ENCODE measurements at places on chromosomes 16 and 17.

GRCh38 chr17:31731118-31731517, 127.9 kb downstream of the COPRS start:
- no peak for DNase-seq

- DNase-seq: no peak
Observed at GRCh38 chr16:84198401-84198800, 7.4 kb downstream of the ADAD2 start.

DNA sequence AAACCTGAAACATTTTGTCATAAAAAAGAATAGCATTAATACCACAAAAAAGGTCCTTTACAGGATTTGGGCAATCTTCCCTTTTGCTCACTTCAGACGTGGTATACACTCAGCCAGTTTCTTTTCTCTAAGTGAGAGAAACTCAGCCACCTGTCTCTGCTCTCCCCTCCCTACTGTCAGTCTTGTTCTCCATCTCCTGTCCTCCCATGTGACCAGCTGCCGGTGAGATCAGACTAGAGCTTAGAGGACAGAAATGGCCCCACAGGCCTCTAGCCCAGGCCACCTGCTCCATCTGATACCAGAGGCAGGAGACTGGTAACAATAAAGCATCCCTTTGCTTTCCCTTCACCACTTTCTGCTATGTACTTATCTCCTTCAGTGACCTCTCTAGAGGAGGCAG, 34.9 kb downstream of the CMC2 start:
- DNase-seq: no peak

- no peak for DNase-seq
Observed at GRCh38 chr16:283033-283805, at the start of gene PDIA2. Gene PDIA2, plus strand, starts transcription at chr16:283164. Its CDS starts 6 bp downstream, at chr16:283170.

- no peak for DNase-seq
Observed at GRCh38 chr17:39662551-39663339, 2.4 kb upstream of the TCAP start.

DNA sequence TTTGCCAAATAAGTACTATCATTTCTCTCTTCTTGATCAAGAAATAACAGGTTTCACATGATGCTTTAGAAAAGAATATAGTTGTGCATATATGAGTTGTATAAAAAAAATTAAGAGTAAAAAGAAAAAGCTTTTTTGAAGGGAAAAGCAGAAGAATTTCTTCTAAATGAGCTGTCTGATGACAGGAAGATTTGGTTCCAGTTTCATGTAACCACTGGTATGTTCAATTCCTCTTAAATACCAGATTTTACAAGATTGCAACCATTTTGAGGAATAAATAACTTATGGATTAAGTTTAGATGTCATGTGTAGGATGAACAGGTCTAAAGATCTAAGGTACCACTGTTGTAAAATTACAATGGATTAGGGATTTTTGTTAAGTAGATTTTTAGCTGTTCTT, 45.0 kb downstream of the VMP1 start:
- no peak for DNase-seq

- no peak for DNase-seq
Observed at GRCh38 chr17:50797135-50797810, 30.0 kb upstream of the ANKRD40CL start.

DNA sequence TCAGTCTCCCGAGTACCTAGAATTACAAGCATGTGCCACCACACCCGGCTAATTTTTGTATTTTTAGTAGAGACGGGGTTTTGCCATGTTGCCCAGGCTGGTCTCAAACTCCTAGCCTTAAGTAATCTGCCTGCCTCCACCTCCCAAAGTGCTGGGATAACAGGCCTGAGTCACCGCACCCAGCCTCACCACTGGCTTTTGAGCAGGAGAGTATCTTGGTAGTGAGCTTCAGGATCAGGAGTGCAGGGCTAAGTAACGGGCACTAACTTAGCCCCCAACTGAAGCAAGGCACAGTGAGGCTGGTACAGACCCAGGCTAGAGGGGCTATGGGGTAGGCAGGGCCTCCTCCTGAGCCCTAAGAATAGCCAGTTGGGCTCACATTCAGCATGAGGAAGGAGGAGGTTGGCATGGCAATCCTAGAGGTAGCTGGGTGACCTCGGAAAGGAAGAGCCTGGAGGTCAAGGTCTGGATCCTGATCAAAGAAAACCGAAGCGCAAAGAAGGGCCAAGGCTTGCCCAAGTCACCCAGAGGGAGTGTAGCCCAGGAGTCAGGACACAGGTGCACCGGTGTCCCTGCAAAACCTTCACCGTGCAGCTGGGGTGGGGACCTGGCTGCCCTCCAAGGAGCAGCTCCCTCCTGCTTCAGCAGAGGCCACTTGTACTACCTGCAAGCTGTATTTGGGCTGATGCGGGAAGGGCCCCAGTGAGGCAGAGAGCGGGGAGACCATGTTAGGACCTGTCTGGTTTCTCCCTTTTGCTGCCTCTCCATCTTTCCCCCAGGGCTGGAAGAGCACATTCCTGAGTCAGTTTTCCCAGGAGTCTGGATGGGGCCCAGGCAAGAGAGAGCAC, 1.3 kb upstream of the ADGRG5 start:
- no peak for DNase-seq

DNA sequence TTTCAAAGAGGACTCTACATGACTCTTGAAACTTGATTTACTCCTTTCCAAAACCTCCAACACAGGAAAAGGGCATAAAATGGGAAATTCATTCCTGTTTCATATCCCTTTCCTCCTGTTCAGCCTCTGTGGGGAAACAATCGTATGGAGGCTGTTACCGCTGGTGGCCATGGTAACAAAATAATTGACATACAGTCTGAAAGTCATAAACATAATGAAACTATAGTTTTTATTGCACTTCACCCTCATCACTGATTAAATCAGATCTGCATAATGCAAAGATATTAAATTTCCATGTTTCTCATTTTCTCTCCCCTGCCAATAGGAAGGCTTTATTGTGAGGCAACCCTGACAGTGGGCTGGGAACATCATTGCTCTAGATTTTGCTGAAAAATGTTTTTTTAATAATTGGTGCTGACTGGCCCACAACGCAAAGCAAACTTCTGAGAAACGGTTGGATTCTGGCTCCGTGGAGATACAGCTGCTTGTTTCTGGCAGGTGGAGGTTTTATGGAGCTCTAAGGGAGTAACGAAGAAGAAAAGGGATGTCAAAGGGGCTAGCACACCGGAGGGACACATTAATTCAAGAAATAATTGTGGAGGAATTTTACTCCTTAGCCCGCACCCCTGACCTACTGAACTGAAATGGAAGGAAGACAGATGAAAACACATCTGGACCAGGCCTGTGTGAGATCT, 154.2 kb upstream of the SHISA6 start:
- DNase-seq: no peak

GRCh38 chr16:79644971-79645667, 44.6 kb upstream of the MAF start:
- no peak for DNase-seq

- DNase-seq: peak; percentile 97
Observed at GRCh38 chr16:2531696-2532493, 687 bp upstream of the CEMP1 start.

DNA sequence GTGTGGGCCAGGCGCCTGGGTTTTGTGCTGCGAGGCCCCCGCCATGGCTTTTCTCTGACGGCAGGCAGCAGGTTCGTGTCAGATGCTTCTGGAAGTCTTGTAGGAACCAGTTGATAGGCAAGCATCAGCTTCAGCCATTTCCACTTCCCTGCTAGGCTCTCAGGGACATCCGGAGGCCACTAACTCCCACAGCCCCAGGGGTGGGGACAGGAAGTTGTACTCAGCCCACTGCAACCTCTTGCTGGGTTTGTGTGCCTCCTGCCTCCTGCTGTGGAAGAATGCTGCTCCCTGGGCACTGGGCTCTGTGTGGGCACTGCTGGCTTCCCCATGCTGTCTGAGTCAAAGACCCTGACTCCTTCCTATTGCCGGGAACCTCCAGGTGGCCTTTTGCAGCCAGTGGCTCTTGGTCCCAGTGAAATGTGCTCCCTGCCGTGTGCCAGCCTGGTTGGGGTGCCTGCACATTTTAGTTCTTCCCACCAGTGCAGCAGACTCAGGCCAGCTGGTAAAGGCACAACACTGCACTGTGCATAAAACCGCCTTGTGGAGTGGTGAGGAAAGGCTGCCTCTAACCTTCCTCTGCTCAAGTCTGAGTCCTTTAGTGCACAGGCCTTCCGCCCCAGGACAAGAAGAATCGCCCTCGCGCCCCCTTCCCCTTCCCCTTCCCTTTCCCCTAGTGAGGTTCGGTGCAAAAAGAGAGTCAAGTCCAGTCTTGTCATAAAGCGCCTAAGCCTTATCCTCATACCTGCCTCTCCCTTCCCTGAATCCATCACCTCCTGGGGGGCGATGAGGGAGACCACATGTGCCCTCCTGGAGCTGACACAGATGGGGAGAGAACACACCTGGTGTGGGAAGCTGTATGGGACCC, 16.6 kb downstream of the LDHD start:
- peak; percentile 35 for DNase-seq

GRCh38 chr17:5571281-5571680, 13.0 kb downstream of the NLRP1 start:
- no peak for DNase-seq

GRCh38 chr16:85567935-85568334, 45.2 kb upstream of the GSE1 start:
- no peak for DNase-seq

DNA sequence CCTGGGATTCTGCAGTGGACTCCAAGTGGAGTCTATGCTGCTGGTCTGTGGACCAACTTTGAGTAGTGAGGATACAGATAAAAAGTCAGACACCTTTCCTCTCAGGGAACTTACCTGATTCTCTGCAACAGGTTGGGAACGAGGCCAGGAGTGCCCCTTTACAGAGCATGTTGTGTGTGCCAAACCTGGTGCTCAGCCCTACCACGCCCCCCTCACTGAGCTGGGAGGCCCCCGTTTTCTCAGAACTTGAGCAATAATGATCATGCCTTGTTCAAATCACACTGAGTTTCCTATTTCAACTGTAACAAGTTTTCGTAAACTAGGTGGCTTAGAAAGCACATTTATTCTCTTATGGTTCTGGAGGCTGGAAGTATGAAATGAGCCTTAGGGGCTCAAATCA, 182.0 kb downstream of the COPRS start:
- DNase-seq: no peak

Measured in activated effector memory CD4-positive, alpha-beta T cell treated with Interleukin-2 at 50 U/mL for 16 hours (primary cell).